GM13976 (cell line): ENCODE measurements at places on chromosomes 13 and 19.

GRCh38 chr13:75787249-75787928 lies 151.3 kb downstream of the LMO7 start:
- no peak for DNase-seq

- DNase-seq = peak; percentile 19
Measured at GRCh38 chr19:1698636-1699035, 46.2 kb upstream of the TCF3 start.

- no peak for DNase-seq
Measured at GRCh38 chr13:40063278-40063698, 407.8 kb downstream of the COG6 start.

DNA sequence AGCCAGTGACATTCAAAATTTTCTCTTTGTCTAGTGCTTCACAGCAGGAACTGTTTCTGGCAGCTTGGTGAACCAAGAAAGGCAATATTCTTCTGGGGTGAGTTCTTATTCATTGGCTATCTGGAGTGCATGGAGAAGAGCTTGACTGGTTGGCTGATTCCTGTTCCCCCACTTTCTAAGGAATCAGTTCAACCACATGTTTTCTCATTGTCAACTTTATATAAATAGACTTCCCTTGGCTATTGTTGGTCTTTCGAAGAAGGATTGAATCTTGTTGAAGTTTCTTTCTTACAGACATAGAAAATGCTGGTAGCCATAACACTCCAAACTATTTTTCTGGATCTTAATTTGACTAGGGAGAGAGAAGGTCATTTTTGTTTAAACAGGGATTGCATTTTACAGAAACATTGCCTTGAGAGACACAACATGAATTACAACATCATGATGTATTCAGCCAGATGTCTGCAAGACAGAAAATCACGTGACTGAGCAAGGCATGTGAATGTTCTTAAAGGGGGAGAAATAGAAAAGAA lies 85.2 kb downstream of the EDNRB start:
- no peak for DNase-seq

DNA sequence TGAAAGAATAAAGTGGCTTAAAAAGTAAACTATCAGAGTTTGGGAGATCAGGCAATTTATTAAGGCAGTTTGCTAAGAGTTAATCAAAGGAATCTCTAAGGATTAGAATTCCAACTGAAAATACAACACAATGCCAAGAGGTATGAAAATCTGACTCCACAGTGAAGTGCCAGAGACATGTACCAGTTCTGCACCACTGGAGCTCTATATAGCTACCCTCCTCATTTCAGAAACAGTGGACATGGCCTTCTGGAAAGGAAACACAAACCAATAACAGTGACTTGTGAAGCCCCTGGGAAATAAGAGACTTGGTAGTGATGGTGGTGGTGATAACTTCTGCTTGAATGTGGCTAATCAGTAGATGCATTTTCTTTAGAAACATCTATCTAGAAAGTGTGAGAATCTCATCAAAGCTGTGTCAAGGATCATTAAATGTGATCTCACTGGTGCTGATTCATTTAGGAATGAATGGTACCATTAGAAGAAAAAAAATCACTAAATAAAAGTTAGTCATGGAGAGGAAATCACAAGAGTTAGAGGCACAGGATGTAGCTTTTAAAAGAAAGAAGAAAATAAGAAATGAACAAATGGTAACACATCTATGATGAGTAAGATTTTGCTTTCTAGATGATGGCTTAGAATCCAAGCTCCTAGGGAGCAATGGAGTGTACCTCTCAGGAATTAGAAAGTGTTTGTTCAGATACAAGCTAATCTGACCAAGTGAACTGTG lies 20.1 kb upstream of the N4BP2L1 start:
- no peak for DNase-seq

DNA sequence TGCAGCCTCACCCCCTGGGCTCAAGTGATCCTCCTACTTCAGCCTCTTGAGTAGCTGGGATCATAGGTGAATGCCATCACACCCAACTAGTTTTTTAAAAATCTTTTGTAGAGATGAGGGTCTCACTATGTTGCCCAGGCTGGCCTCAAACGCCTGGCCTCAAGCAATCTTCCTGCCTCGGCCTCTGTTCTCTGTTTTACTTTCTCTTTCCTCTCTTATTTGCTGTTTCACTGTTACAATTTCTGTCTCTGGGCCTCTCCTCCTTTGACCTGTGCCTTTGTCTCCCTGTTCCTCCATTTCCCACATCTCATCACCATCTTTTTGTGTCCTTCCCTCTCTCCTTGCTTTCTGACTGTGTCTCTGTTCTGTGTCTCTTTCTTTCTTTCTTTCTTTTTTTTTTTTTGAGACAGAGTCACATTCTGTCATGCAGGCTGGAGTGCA lies 9.3 kb downstream of the SHKBP1 start:
- no peak for DNase-seq

DNA sequence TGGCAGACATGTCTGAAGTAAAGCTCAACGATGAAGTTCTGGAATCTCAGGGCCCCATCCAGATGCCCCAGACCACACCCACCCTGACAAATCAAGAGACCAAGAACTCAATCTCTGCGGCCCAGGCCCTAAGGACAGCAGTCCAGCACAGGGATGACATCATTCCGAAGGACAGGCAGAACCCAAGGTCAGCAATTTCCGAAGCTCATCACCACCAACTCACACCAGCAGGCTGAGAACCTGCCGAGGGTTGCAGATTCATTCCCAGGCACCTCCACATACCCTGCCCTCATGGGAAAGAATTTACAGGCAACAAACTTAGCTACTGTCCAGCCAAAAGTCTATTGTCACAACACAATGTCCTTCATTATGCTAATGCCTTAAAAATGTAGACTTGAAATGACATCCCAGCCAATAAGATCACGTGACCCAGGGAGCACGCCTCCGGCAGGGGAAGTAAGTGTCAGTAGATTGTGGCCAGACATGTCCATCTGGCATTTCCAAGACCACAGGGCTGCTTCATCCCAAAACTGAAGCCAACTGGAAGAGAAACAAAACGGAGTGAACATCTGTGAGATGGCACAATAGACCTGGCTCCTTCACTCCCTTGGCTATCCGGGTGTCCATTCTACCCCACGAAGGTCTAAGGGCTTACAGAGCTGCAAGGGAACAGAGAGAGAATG lies 98.8 kb downstream of the CRYL1 start:
- no peak for DNase-seq

DNA sequence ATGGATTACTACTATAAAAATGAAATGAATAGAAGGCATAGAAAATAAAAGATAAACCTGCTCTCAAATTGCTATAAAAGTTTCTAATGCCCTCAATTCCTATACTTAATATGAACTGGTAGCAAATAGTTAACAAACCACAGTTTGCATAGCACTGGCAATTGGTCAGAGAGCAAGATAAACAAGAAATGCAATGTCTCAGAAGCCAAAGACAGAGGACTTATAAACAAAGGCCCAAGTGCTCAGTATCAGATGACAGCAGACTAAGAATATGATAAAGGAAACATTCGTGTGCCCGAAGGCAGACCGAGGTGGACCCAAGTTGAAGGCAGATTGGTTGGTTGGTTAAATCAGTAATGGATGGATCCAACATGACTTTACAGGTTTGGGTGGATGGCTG lies 50.6 kb downstream of the IPO5 start:
- DNase-seq = no peak

DNA sequence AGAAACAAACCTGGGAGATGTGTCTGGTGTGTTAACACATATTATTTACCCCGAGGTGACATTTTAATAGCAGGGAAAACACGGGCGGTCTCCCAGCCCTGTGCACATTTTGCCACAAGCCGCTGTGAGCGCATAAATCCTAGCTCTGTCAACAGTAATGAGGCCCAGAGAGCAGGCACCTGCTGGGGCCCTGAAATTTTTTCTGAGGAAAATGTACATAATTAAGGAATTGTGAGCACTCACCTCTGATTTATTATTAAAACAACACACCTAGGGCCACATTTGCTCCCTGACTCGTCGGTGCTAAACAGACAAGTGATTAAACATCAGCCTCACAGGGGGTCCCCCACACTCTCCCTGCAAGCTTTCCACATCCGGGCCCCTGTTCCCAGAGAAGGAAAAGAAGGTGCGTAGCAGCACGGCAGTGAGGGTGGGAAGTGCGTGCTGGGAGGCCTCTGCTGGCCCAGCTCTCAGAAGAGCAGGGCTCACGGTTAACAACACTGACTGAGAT lies 616.3 kb downstream of the UQCRFS1 start:
- no peak for DNase-seq

- DNase-seq = no peak
Measured at GRCh38 chr13:23845105-23845725, 44.0 kb downstream of the MIPEP start.

GRCh38 chr13:41075034-41075433 lies 13.7 kb downstream of the WBP4 start:
- DNase-seq = peak; percentile 41

DNA sequence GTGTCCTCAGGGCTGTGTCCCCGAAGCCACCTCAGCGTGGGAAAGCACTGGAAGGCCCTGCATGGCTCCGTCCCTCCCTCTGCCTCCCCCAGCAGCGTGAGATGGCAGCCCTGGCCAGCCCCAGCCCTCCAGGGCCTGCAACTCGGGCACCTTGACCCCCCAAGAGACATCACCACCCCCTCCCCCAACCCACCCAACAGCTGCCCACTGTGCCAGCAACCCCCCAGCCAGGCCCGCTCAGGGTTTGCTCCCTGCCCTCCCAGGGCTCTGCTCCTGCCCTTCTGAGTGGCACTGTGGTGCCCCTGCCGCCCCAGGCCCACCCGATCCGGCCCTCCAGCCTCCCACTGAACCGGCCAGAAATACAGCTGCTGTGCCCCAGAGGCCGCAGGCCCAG lies 1.5 kb upstream of the ASPDH start:
- no peak for DNase-seq

- peak; percentile 76 for DNase-seq
Measured at GRCh38 chr13:40401911-40402776, 264.3 kb downstream of the FOXO1 start.

GRCh38 chr19:47480658-47481057 lies 3.4 kb downstream of the KPTN start:
- DNase-seq = no peak

- no peak for DNase-seq
Measured at GRCh38 chr13:112064222-112064621, 2.7 kb upstream of the SOX1 start.

- peak; percentile 59 for DNase-seq
Measured at GRCh38 chr13:108915634-108916512, 286.5 kb downstream of the MYO16 start.

- peak; percentile 84 for DNase-seq
Measured at GRCh38 chr19:42121656-42122069, 10.6 kb downstream of the POU2F2 start.

GRCh38 chr19:28468701-28469459 lies 744.1 kb downstream of the UQCRFS1 start:
- no peak for DNase-seq

DNA sequence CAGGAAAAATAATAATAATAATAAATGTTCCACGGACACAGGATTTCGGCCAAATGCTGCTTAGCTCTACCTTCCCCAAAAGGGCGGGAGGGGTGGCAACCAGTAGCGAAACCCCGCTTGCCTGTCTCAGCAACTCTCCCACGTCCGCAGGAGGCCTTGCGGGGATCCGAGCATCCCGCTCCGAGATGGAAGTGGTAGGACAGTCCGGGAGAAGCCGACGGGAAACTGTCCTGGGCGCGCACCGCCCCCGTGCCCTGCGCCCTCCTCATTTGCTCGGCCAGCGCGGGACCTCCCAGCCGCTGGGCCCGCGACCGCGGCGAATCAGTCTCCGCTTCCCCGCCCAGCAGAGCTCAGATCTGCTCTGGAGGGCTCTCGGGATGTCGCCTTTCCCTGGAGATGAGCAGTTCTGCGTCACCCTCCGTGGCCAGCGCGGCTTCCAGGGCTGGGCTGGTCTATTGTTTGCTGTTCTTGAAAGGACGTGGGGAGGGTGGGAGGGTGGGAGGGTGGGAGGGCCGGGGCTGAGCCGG lies 48.9 kb upstream of the PABPC3 start:
- DNase-seq = no peak

- no peak for DNase-seq
Measured at GRCh38 chr19:39780894-39781293, 2.2 kb downstream of the LEUTX start.

GRCh38 chr19:17680230-17680722 lies 7.9 kb downstream of the UNC13A start:
- peak; percentile 89 for DNase-seq

DNA sequence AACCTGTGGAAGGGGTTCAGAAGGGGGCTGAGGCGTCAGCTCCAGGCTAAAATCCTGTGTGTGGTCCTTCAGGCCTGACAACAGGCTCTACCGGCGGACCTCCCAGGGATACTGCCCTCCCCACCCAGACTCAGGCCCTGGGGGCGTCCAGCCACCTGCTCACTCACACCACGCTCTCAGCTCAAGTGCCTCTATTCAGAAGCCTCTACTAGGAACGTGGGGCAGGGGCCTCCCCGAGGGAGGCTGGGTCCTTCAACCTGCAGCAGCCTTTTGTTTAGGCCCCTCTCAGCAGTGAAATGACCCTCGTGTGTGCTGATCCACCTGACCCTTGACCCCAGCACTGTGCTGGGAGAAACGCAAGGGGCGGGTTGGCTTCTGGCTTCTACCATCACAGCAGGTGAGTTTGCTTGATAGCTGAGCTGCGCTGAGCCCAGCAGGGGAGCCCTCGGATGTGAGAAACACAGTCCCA lies 10.6 kb downstream of the PLPP2 start:
- no peak for DNase-seq

DNA sequence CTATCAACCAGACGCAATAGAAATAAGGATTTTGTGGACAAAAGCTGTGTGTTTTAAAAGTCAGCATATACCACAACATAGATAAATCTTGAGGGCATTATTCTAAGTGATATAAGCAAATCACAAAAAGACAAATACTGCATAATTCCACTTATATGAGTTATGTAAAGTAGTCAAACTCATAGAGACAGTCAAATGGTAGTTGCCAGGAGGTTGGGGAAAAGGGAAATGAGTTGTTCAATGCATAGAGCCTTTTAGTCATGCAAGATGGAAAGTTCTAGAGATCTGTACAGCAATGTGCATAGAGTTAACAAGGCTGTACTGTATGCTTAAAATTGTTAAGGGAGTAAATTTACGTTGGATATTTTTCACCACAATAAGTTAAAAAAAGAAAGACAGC lies 244.7 kb downstream of the DCT start:
- DNase-seq = no peak

- DNase-seq = no peak
Measured at GRCh38 chr13:101520672-101521071, 68.2 kb downstream of the ITGBL1 start.

- no peak for DNase-seq
Measured at GRCh38 chr13:46577696-46578589, 25.0 kb downstream of the LRCH1 start.

- no peak for DNase-seq
Measured at GRCh38 chr19:35447606-35448469, at the start of gene FFAR2. FFAR2 (plus strand) TSS chr19:35448257; CDS start chr19:35449715, 1,458 bp downstream.

- DNase-seq = no peak
Measured at GRCh38 chr13:109385242-109385560, 401.2 kb downstream of the IRS2 start.
